DMS53 (cell line): ENCODE measurements at places on chromosomes 4 and X.

DNA sequence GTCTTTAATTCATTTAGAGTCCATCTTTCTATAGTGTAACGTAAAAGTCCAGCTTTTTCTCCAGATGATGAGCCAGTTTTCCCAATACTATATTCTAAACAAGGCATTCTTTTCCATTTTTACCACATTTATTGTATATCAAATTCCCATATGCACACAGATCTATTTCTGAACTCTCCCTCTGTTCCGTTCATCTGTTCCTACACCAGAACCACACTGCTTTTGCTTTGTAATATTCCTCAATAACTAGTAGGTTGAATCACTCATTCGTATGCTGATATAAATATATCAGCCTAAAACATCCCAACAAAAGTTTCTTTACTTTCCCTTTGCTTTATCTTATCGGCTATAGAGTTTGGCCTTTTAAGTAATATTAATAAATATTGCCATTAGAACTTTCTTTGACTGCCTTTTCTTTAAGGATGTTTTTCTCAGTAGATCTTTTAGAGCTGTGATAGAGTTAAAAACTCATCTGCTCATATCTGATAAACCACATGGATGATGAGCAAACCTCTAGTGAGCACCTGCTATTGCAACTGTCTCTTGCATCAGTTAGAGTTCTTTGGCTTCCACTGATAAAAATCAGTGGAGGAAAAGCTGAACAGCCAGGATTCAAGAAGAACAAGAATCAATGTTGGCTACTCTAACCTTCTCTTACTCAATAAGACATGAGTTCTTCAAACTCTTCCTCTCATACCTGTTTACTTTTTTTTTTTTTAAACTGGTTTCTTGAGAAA is 13.1 kb upstream of the RPL34 start:
- DNase-seq: no peak

- no peak for DNase-seq
Observed at GRCh38 chr4:8205749-8206611, 6.9 kb downstream of the SH3TC1 start.

DNA sequence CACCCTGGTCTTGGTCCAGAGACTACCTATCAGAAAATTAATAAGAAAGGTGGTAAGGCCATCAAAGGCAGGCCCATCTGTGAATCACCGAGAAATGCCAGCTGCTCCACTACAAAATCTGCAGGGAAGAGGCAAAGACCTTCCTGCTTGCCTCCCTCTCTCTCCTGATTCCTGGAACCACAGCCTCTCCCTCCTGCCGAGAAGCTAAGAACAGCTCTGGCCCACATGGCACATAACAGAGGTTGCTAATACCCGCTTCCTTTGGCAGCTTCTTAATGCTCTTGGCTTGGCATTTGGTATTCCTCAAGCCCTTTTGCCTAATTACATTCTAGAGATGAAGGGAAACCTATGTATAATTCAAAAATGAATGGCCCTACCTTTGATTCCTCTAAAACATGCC is 32.9 kb downstream of the RAI2 start:
- DNase-seq: no peak

DNA sequence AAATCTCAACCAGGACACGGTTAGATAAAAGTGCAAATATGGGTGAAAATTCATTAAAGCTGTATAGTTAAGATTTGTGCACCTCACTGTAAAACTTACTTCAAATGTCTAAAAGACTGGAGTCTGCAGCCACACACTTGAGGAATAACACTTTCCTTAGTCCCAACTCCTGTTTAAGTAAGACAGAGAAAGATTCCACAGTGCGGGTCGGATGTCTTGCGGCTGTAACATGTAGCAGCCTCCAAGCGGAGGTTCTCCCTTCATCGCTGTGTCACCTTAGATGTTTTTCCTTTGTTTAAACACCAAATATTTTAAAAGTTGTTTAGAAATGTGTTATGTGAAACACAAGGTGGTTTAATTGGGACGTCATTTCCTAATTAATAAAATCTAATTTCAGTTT is 905 bp upstream of the MAEA start:
- DNase-seq: peak; percentile 75

GRCh38 chrX:136866337-136867095 is 14.0 kb downstream of the RBMX start:
- DNase-seq: no peak

DNA sequence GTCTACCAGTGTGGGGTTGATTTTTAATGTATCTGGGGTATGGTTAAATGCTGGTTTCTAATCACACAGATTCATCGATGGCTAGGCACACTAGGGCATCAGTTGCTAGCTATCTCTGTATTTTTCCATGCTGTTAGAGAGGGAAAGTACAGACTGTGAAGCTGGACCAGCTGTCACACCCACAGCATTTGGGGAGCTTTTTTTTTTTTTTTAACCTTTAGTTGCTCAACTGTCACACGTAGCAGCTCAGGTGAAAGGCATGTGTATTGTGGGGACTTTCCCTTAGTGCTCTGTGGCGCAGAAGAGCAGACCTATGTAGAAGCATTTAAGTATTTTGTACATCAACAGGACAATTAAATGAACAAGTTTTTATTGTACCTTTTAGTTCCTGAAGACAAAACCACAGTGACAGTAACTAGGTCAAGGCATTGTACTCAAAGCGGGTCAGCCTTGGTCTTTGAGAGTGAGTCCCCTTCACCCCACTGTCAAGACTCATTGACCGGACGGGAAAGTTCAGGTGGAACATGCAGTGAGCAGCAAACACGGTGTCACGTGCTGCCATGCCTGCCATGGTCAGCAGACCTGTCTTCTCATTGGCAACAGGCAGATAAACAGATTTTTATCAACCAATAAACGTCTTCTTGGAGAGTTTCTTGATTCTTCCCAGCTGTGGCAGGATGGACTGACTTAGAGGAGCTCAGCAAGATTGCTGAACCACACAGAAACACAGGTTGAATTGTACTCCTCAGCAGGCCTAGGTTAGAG is 65.3 kb downstream of the CASP3 start:
- DNase-seq: no peak

DNA sequence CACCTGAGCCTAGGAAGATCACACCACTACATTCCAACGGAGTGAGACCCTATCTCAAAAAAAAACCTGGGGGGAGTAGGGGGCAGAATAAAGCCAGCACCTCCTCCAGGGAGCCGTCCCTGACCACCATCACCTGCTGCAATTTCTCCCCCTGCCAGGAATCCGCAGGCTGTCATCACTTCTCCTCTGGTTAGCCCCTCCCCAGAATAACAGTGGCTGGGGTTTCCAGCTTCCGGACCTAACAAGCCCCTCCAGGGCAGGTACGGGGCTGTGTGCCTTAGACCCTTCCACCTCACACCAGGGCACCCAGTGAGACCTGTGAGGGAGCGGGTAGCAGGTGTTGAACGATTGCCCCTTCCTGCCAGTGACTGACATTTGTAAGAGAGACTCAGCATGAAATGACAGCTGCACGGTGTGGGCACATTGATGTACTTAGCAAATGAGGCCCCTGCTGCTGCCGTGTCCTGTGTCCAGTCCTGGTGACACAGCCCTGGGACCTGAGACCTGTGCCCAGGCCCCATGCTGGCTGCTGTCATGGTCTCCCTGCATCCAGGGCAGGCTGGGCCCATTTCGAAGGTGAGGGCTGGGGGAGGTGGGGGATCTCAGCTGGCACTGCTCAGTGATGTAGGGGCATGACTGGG is 6.7 kb upstream of the WFS1 start:
- no peak for DNase-seq

DNA sequence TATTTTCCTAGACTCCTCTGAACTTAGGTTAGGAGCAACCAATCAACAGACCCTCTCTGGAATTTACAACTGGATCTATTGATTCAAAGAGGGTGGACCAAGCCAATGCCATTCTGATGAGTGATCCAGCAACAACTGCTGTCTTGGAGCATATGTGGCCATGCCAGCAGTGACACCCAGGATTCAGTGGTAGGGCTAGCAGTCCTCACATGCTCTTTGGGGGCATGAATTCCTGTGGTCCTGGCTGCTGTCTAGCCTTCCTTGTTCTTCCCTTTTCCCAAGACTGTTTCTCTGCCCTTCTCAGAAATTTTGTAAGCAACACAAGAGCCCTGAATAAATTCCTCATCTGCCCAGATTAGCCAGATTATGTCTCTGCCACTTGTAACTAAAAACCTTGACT is 61.5 kb upstream of the GATB start:
- no peak for DNase-seq
